Sciatic nerve (tissue), 2 donors: ENCODE measurements at places on chromosomes 5 and 9.
A peak's percentile ranks its signal among the peaks of the same experiment; 100 is the strongest.

- DNase-seq: no peak
Measured at GRCh38 chr9:94577571-94577970, 16.1 kb downstream of the FBP2 start.

DNA sequence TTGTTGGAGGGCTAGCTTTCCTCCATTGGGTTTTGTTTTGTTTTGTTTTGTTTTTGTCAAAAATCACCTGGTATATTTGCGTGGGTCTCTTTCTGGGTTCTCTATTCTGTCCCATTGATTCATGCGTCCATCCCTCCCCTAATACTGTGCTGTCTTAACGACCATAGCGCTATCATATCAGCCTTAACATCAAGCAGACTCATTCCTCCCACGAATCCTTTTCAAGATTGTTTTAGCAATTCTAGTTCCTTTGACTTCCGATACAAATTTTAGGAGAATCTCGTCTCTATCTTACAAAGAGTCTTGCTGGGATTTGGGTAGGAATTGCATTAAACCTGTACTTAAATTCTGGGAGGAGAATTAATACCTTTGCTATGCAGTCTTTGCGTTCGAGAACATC, 31.1 kb upstream of the RNF130 start:
- no peak for DNase-seq

- peak; percentile 85 for DNase-seq
Measured at GRCh38 chr5:61625681-61626621, 293.9 kb downstream of the ZSWIM6 start.

GRCh38 chr5:88875341-88876234, 7.4 kb downstream of the MEF2C start:
- no peak for DNase-seq

DNA sequence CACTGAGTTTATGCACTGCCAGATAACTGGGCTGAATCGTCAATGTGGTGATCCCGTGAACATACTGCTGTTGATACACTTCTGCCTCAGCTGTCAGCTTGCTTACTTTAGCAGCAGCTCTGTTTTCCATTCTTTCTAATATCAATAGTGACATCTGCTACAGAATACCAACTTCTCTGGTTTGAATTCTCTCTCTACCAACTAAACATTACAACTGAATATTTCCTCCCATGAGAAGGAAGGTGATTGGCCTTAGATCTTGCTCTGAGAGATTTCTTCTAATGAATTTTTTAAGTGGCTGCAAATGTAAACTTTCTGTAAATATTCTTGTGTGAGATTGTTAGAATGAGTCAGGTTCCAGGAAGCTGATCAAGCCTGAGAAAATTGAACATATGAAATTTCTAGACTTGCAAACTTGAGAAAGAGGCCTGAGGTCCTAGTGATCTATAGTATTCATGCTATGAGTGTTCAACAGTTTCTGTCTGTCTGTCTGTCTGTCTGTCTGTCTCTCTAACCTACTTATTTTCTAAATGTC, 205.5 kb upstream of the CDKN2B start:
- DNase-seq: no peak

- no peak for DNase-seq
Measured at GRCh38 chr9:104386013-104386412, 118.0 kb upstream of the OR13F1 start.

GRCh38 chr5:164002628-164003027, 497.2 kb downstream of the MAT2B start:
- no peak for DNase-seq

GRCh38 chr9:110578575-110579033, 937 bp downstream of the SVEP1 start:
- DNase-seq: no peak

GRCh38 chr5:169142264-169142970, 158.5 kb downstream of the SLIT3 start:
- no peak for DNase-seq

DNA sequence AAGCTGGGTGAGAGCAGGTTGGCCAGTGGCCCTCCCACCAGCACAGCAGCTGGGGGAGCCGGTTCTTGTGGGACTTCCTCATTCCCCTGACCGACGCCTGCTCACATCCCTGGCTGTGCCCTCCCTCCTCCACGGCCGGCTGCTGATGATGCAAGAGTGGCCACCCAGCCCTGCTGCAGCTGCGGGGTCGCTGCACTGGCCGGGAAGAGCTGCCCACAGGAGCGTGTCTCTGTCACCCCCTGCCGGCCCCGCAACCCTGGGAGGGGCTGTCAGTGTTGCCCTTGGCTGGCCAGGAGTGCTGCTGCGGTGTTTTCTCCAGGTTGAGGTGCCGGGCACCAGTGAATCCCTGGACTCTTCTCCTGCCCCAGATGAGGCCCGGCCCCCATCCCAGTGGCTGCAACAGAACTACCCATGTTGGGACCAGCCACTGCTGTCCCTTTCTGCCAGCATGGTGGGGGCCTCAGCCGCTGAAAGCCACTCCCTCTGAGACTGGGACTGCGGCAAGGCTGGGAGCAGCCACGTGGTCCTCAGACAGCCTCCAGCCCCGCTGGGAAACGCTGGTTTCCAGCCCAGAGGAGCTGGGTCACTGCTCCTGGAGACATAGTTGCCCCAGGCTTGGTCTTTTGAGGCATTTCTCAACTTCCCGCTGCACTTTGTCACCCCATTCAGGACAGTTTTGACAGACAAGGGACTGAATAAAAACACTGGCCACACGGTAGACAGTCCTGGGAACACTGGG, 739 bp downstream of the CARD9 start:
- peak; percentile 82 for DNase-seq

- no peak for DNase-seq
Measured at GRCh38 chr5:132887283-132887682, 13.8 kb downstream of the LEAP2 start.

GRCh38 chr5:168022446-168023169, 268.8 kb upstream of the WWC1 start:
- no peak for DNase-seq

- no peak for DNase-seq
Measured at GRCh38 chr5:145775893-145776444, 59.2 kb downstream of the PRELID2 start.

DNA sequence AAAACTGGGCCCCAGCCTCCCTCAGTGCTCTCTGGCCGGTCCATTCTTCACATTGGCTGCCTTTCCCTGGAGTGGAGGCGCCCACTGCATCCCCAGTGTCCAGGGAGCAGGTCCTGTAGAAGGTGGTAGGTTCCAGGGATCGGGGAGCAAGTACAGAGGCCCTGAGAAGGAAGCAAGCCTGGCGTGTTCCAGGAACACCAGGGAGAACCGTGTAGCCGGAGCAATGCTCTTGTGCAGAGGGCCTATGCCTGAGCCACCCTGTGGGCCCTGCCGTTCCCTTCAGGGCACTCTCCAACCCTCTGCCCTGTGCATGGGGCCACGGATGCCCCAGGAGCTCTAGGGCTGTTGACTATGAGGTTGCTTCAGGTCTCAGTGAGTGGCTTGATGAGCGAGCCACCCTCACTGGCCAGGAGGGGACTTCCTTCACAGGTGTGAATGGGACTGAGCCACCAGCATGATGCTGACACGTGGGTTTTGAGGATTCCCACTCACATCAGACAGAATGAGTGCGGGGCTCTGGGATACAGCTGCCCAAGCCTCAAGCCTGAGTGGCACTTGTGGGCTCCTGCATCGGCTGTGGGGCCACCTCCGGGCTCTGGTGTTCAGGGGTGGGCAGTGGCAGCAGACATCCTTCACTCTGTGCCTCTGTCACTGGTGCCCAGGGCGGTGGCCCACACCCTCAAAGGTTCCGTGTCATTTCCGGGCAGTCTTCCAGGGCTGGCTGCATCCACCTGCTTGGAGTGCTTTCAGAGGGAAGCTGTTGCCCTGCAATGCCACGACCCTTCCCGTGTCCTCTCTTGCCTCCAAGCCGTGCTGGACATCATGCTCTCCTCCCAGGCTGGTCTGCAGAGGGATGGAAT, 54.4 kb downstream of the ADAMTS2 start:
- DNase-seq: peak; percentile 47

GRCh38 chr9:135060461-135061116, 26.9 kb upstream of the OLFM1 start:
- DNase-seq: peak; percentile 42

- DNase-seq: no peak
Measured at GRCh38 chr5:141560151-141560550, 58.6 kb downstream of the DIAPH1 start.

GRCh38 chr9:3490957-3491356, 34.8 kb downstream of the RFX3 start:
- no peak for DNase-seq

- DNase-seq: no peak
Measured at GRCh38 chr5:159189310-159189709, 20.0 kb downstream of the RNF145 start.

GRCh38 chr5:168362097-168362885, 70.8 kb downstream of the WWC1 start:
- no peak for DNase-seq

DNA sequence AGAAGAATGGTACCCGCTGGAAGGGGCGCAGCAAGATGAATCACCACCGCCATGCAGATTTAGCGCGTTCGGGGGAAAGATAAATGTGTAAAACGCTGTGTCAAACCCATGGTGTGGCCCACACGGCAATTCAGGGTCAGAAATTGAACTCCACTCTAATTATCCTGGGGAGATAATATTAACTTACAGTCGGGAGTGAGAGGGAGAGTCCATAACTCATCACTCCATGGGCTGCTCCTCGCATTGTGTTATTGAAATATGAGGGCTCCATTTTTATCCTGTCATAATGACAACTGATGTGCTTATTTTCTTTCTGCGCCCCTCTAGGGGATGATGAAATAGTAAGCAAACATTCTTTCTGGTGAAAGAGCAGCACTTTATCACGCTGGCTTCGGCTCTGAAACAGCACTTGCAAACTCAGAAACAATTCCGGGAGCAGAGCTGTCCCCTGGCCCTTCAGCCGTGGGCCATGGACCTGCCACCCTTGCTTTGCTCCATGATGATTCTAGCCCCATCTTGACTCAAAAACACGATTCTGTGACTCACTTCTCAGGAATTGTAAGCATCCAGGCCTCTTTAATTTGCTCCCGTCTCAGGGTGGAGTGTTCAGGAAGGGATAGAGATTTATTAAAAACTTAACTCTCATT, 431.6 kb downstream of the IRX1 start:
- DNase-seq: no peak
